ENCODE measurements at places on chromosomes 7 and 10.
A peak's percentile ranks its signal among the peaks of the same experiment; 100 is the strongest.

DNA sequence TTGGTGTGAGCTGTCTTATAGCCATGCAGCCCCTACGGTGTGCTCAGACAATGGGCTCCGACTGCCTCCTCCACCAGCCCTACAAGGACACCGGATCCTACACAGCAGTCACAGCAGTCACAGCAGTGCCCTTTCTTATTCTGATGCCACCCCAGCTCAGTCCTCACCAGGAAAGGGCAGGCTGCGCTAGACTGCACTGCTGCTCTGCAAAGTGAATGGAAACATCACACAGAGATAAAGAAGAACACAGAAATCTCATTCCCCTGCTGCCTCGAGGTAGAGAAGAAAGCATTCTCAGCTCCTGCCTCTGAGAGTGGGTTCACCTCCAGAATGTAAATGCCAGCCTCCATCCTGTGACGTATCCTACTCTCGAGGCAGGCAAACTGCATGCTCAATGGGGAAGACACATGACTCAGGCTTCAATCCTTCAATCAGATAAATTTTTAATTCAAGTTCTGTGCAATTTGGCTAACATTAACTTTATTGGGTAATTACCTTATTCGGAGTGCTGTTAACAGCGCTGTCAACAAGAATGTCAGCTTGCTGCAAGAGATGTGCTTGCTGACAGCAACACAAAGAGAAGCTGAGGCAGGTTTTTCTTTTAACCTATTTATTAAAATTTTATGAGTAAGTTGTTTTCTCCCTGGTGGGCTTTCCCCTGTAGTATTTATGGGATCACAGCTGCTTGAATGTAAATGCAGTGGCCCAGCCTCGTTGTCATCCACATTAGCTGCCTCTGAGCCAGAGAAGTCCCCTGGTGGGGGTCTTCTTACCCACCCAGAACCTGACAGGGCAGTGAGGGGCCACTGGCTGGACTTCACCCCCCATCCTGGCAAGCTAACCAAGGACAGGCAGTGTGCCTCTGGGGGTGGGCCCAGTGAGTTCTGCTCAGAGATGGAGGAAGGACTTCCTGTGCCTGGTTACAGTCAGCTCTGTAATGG is 241.3 kb upstream of the KMT2E start:
- DNase-seq = no peak

DNA sequence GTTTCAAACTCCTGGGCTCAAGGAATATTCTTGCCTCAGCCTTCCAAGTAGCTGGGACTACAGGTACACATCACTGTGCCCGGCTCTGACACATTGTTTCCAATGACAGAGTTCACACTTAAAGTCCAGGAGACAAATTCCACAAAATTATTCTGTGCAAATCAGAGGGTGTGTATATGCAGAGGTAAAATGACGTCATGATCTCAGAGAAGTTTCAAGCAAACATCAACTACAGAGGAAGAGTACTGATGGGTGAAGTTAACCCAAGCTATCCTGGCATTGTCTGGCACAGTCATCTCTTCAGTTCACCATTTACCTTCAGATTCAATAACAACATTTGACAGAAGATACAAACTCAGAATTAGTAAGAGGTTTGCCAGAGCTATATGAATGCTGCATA is 388.9 kb downstream of the HPSE2 start:
- DNase-seq = no peak

DNA sequence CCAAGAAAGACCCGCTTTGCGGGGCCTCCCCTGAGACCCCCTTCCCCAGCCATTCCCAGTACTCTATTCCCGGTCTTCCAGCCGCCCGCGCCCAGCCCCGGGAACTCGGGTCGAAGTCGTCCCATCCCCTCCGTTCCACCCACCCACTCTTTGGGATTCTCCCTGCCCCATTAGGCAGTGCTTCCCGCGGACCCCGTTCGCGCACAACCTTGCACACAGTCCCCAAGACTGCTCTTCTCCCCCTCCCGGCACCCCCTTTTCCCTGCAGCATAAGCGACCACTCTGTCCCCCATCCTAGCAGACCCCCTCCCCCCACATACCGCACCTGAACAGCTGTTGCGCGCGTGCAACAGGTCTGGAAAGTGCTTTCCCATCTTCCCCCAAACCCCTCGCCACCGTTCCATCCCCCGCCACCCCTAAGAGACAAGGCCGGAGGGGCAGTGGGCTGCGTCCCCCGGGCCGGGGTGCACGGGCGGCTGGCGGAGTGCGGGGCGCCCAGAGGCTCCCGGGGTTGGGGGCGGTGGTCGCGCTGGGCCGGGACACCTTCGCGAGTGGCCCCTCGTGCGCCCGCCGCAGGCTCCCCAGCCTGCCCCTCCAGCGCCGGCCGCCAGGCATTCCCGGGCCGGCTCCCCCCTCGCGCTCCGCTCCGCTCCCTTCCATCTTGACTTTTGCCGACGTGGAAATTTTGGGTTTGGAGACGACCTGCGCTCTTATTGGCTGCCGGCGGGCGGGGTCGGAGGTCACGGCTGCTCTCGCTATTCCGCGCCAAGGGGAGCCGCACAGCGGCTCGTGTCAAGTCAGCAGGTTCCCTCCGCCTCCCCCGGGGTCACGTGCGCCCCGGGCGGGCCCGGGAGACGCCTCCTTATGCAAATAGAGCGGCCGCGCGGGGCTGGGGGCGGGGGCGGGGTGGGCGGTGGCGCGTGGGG is 201.2 kb upstream of the NFE2L3 start:
- peak; percentile 84 for DNase-seq

DNA sequence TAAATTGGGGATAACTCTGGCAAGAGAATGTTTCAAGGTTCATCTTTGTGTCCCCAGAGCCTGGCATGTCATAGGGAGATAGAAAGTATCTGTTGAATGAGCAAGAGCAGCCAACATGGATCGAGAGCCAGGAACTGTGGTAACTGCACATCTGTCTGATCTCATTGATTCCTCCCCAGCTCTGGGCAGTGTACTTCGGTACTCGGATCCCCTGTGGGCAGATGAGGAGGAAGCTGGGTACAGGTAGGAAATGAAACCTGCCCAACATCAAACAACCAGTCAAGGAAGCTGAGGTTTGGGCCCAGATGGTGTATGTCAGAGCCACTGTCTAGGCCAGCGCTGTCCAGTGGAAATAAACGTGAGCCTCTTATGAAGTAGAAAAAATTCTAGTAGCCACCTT is 76.4 kb downstream of the GRK5 start:
- no peak for DNase-seq

- no peak for DNase-seq
These were observed 40.9 kb upstream of the ANLN start for GRCh38 chr7:36348771-36349170.

DNA sequence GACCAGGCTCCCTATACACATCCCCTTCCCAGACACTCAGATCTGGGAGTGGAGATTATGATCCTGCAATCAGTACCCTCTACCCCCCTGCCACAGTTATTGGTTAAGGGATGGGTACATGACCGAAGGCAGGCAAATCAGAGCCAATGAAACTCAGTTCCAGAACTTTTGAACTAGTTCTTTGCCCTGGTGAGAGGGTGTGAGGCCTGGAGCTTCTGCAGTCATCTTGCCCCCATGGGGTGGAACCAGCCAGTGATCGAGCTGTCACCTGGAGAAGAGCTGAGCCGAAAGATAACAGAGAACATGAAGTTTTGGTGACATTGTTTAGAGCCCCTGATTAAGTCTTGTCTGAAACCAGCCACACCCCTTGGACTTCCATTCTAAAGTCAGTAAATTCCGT is 88.2 kb upstream of the DUSP5 start:
- DNase-seq = no peak

DNA sequence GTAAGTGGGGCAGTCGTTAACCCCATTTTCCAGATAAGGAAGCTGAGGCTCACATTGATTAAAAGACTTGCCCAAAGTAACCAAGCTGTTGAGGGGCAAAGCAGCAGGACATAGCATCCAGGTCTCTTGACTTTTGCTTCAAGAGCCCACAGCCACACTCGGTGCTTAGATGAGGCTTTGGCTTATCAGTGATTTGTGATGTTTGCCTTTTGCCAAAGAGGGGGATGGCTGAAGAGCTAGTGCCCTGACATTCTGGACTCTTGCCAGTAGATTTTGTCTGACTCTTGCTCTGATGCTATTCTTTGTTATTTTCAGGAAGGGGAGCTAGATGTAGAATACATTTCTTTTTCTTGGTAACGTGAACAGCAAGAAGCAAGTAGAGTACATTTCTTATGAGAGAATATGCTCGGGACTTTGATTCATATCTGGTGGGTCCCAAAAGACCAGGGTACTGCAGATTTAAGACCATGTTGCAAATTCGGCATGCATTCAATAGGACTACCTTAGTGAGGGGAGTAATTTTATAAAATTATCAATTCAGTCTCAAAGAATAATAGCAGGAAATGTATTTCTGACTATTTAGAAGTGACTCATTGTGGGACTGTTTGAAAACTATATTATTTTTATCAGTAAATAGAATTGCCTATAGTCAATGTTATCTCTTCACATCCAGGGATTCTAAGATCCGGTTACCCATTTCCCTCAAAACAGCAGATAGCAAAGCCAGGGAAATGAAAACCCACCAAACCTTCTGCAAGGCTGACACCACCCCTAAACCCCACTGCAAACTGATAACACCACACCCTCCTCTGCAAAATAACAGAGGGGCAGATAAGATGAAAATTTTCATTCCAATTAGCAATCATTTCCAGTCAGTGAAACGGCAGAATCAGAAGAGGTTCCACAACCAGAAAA is 180.0 kb upstream of the BMPER start:
- no peak for DNase-seq

- no peak for DNase-seq
These were observed 10.7 kb upstream of the FHIP2A start for GRCh38 chr10:114810926-114811325.

DNA sequence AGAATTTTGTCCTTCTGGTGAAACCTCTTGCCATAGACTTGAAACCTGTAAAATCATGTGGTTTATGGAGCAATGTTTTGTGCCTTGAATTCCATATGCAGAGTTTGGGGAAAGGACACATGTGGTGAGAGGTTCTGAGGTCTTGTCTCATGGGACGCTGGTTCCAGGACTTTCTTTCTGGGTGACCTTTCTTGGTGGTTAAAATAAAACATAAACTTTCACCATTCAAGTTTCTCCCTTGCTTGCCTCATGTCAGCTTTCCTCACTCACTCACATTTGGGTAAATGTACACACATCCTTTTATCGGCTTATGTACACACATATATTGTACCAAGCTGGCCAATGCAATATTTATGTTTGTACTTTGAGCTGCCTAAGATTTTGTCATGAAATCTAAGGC is 144.9 kb upstream of the CELF2 start:
- no peak for DNase-seq

DNA sequence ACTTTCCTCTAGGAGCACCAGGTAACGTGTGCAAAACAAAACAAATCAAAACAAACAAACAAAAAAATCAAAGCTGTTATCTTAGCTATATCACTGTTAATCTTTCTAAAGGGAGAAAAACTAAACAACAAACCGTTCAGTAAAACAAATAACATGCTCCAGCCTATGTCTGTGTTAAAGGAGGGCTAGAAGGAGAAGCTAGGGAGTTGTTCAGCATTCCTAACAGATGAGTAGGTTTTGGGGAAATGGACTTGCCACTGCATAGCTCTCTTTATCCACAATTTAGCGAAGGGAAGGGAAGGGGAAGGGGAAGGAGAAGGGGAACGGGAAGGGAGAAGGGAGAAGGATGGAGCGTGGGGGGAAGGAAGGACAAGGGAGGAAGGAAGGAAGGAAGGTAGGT is 134.2 kb upstream of the AKR1E2 start:
- no peak for DNase-seq

GRCh38 chr10:24259365-24260130 is 50.6 kb downstream of the KIAA1217 start:
- DNase-seq = no peak

- no peak for DNase-seq
These were observed 416.7 kb downstream of the ARL4A start for GRCh38 chr7:13104128-13104527.

DNA sequence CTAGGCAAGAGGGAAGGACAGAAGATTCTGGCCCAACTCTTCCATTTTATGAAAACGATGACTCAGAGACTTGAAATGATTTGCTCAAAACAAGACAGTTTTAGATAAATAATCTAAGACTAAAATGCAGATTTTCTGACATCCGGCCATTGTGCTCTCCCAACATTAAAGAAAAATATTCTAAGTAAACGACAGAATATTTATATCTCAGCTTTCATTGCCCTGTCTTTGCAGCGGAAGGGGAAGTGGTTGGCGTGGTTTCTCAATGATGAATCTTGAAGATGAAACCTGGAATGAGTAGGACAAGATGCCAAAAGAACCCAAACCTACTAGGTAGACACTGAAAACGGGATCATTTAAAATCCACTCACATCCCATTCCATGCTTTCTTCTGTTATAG is 28.9 kb upstream of the NPY start:
- DNase-seq = no peak

GRCh38 chr7:108097703-108098102 is 32.5 kb downstream of the LAMB4 start:
- no peak for DNase-seq

DNA sequence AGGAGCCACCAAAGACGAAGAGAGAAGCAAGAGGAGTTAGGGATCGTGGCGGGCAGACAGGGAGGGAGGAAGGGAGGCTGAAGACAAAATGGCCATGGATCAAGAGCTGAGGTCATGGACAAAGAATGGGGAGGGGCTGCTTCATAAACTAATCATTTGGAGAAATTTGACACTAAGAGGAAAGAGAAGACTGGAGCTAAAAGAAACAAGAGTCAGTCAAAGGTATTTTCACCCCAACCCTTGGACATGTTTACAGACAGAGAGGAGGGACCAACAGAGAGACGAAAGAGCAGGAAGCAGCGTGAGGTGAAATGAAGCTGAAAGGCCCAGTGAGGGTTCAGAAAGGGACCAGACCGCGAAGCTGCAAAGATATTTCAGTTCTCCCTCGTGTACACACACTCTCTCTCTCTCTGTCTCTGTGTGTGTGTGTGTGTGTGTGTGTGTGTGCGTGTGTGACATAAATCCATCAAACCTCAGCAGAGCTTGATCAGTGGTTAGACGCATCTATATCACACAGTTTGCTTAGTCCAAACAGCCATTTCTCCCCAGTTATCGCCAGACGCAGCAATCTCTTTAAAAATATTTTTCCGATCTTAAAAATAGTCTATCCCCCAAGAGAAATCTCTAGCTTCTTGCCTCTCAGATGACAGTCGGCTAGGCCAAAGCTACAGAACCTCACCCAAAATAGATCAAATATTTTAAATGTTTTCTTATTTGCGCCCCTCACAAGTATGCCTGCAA is 12.5 kb upstream of the CALD1 start:
- DNase-seq = no peak

DNA sequence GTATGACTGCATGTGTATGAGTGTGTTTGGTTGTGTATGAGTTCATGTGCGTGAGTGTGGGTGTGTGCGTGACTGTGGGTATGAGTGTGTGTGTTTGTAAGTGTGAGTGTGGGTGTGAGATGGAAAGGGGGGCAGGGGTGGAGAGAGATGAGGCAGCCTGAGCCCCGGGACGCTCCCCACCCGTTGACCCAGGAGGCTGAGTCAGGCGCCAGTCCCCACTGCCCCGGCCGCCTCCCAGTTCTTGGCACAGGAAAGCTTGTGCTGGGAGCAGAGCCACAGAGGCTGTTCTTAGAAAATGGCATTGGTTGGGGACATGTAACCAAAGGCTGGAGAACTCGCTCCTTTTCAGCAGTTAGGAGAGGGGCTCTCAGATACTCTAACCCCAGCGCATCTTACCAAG is 27.8 kb upstream of the NUB1 start:
- DNase-seq = no peak
